ENCODE measurements at places on chromosomes 7 and 10. TPM values are rescaled to one million over a fixed set of nuclear protein-coding genes. Genes with fewer than 3 reads are reported as not detected.

ACSM6 gene
- not detected for total RNA-seq

CRHR2 gene
- total RNA-seq: not detected

ANKRD61 gene
- not detected for total RNA-seq

SORBS1 gene
- total RNA-seq: 4.0 TPM

ZNF488 gene
- total RNA-seq: 0.29 TPM

TAC1 gene
- 50.4 TPM for total RNA-seq

WDR86 gene
- 19.6 TPM for total RNA-seq

FOXP2 gene
- total RNA-seq: 0.14 TPM

UNCX gene
- 0.55 TPM for total RNA-seq

DNA sequence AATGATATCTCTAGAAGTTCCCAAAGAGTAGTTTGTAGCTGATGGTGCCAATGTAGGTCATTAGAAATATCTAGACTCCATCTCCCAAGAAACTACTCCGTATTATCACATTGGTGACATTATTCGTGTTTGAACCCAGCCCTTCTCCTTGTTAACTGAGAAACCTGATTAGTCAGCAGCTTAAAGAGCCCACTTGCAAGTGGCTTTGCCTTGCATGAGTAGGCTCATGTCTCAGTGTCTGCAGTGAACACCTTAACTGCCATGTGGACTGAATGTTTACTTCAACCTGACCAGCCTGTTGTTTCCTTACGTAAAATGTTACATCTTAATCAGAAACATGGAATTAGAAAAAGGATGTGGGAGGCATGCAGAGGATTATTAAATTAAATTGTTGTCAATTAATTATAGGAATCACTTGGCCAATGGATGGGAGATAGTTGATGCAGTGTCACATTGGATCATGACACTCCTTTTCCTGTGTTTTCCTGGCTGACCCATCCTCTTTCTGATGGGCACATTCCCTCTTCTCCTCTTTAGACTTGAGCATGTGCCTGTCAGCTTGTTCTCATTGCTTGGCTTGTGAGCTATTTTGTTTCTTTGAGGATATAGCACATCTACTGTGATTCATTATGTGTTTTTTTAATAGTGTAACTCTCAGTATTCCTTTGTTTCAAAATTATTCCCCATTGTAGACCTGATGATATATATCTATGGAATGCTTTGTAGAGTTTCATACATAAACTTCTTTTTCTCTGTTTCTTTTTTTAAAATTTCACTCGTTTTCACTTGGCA, 18.0 kb downstream of the STARD3NL start:
- no peak for DNase-seq

- no peak for DNase-seq
These were observed 24.9 kb downstream of the PPP2R2D start for GRCh38 chr10:131925716-131926115.

GRCh38 chr7:153017223-153017622, 257.7 kb downstream of the ACTR3B start:
- no peak for DNase-seq

GRCh38 chr10:86103391-86104101, 263.0 kb downstream of the GRID1 start:
- no peak for DNase-seq

GRCh38 chr7:86786376-86786775, 142.7 kb downstream of the GRM3 start:
- DNase-seq: no peak

DNA sequence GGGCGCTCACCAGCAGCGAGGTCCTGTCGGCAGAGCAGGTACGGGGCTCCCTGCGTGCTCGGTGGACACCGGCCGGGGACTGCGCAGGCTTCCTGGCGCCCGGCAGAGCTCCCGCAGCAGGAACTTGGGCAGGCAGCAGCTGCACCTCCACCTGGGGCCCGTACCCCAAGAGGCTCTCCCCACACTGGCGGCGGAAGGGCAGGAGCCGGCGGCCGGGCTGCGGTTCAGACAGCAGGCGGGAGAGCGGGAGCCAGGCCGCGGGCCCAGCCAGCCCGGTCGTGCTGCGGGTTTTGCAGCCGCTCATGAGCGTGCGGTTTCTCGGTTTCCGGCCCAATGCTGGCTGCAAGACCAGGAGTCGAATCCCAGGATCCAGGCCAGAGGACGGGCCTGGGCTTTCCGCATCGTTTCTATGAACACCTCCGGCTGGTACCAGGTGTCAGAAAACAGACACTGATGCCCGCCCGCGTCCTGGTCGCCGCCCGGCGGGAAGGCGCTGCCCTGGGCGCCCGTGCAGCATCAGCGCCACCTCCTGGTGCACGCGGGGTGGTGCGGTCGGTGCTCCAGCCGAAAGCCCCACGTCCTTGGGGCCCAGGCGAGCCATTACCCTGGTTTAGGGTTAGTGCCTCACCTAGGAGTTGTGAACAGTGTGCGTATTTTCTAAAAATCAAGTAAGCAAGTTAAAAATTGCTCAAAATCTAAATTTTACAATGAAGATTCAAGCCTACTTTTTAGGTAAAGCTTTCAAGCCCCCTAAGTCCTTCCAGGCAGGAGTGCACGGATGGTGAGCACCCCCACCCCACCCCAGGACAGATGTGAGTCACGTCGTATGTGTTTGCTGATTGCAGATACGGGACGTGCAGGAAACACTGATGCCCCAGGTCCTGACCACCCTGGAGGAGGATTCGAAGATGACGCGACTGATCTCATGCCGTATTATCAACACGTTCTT, 47.4 kb upstream of the PRKAR1B start:
- DNase-seq: no peak

DNA sequence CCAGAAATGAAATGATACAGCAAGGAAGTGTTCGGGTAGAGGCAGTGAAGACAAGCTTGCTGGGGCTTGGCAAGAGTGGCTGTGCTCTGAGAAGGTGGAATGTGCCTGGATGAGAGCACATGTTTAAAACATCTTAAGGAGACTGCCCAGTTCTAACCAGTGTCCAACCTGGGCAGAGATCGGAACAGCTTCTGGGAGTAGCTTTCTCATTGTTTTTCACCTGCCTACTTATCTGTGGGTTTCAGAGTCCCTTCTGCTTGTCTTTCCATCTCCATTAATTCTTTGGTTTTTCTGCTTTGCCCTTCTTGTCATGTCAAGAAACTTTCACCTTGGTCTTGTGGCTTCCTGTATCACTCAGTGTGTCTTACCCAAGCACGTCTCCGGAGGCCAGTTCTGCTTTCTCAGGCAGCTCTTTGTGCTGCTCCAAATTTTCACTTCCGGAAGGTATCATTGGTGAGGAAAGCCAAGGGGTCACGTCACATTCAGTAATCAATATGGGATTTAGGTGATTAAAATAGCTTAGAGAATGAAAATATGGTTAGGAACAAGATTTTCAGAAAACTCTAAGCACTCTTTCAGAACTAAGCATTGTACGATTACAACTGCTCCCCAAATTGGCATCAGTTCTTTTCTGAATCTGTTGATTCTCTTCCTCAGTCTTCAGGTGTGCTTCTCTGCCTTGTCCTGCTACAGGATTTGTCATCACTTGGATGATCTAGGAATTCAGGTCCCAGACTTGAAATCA, 5.5 kb upstream of the LAMB4 start:
- no peak for DNase-seq

DNA sequence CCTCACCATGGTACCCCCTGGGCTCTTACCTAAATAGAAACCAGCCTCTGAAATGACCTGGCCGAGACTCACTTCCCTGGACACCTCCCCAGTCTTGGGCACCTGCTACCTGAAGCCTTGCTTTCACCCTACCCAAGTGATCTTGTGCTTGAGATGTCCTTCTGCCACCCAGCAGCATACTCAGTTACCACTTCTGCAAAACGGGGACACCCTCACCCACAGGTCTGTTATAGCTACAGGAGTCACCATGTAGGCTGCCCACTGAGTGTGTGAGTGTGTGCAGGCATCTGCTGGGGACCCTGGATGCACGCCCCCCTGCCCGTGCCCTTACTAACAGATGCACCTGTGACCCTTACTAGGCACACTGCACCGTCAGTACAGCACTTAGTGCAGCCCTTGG, 94.8 kb upstream of the PPIF start:
- DNase-seq: no peak

DNA sequence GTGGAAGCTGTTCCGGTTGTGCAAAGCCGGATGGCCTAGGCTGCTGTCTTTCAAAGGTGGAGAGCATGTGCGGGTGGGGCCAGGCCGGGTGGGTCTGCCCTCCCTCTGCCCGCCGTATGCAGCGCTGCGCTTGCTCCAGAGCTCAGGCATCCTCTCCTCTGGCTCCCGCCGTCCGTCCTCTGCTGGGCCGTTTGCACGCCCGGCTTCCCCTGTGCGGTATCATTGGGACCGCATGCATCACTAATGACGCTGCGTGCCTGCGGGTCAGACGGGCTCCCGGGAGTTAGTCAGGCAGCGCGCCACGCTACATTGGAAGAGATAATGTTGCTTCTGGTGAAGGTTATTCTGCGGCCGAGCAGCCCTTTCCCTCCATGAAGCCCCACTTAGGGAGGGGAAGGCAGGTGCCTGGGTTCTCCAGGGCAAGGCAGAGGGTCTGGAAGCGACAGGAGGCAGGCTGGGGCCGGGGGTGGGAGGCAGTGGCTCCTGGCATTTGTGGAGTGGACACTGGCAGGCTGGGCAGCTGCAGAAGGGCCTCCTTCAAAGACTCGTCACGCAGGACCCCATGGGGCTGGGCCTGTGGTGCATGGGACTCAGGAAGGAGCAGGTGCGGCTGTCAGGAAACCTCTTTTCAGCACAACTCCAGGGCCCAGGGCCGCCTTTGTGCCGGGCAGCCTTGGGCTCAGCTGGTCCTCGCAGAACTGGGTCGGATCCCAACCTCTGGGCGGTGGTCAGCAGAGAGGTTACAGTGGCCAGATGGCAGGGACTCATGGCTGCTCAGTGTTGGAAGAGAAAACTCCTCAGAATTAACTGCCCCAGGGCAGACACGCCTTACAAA, 318.5 kb downstream of the WDR37 start:
- no peak for DNase-seq

DNA sequence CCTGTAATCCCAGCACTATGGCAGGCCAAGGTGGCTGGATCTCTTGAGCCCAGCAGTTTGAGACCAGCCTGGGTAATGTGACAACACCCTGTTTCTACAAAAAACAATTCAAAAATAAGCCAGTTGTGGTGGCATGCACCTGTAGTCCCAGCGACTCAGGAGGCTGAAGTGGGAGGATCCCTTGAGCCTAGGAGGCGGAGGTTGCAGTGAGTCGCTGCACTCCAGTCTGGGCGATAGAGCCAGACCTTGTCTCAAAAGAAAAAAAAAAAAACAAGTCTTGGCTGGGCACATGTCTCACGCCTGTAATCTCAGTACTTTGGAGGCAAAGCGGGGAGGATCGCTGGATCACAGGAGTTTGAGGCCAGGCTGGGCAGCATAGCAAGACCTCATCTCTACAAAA, 74.6 kb upstream of the PDSS1 start:
- DNase-seq: no peak

DNA sequence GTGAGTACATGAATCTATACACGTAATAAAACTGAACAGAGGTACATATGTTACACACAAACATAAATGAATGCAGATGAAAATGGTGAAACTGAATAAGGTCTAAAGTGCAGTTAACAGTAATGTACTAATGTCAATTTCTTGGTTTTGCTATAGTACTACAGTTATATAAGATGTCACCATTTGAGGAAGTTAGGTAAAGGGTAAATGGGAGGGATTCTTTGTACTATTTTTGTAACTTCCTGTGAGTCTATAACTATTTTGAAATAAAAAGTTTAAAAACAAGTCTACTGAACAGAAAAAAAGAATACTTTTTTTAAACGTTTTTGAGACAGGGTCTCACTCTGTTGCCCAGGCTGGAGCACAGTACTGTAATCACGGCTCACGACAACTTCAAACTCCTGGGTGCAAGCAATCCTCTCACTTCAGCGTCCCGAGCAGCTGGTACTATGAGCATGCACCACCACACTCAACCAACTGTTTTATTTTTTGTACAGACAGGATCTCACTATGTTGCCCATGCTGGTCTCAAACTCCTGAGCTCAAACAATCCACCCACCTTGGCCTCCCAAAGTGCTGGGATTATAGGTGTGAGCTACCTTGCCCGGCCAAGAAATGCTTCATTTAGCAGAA, 71.5 kb downstream of the WAPL start:
- DNase-seq: no peak

DNA sequence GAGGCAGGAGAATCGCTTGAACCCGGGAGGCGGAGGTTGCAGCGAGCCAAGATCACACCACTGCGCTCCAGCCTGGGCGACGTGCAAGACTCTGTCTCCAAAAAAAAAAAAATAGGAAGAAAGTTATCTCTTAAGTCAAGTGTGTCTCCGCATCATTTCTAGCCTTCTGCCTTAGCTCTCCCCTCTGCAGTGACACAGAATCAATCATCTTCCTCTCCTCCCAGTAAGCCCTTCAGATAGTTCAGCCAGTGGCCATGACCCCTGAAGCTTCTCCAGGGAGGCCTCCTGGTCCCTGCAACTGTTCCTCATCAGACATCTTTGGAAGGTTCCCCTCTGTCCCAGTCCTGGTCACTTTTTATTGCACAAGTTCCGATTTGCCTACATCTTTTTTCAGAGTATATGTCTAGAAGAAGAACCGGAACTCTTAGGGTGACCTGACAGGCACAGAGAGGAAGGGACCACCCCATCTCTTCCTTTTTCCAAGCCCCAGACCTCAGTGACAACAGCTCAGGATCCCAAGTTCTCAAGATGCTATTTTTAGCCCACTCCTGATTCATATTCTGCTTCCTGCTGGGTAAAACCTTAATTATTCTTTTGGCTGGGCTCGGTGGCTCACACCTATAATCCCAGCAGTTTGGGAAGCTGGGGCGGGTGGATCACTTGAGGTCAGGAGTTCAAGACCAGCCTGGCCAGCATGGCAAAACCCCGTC, 6.6 kb upstream of the RHBDD2 start:
- DNase-seq: no peak

DNA sequence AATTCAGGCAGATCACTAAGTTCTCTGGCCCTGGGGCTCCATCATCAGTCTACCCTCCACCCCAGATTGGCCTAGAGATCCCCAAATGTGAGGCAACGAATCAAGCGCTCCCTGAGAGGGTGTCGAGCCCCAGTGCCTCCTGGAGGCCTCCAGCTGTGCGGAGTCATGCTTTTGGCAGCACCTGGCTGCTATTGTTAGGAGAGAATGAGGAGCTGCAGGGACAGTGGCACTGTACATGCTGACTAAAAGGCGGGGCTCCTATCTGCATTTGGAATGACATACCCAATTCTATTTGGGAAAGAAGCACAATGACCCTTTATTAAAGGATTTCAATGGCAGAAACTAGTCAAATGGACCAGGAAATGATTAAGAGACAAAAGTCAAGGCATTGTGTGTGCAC, 161.8 kb downstream of the DPY19L1 start:
- DNase-seq: no peak

- DNase-seq: no peak
These were observed at the start of gene CLIP2 for GRCh38 chr7:74289018-74289658. TSS of gene CLIP2 (plus strand) at chr7:74289407. CDS start at chr7:74317547, 28,140 bp downstream.

GRCh38 chr10:12535656-12536055, 186.3 kb downstream of the CAMK1D start:
- no peak for DNase-seq
